Immature natural killer cell (primary cell): ENCODE measurements at places on chromosomes 5 and 9. TPM values are rescaled to one million over a fixed set of nuclear protein-coding genes. Genes with fewer than 3 reads are reported as not detected.

The IL7R gene
- 36.8 TPM for polyA plus RNA-seq

DNA sequence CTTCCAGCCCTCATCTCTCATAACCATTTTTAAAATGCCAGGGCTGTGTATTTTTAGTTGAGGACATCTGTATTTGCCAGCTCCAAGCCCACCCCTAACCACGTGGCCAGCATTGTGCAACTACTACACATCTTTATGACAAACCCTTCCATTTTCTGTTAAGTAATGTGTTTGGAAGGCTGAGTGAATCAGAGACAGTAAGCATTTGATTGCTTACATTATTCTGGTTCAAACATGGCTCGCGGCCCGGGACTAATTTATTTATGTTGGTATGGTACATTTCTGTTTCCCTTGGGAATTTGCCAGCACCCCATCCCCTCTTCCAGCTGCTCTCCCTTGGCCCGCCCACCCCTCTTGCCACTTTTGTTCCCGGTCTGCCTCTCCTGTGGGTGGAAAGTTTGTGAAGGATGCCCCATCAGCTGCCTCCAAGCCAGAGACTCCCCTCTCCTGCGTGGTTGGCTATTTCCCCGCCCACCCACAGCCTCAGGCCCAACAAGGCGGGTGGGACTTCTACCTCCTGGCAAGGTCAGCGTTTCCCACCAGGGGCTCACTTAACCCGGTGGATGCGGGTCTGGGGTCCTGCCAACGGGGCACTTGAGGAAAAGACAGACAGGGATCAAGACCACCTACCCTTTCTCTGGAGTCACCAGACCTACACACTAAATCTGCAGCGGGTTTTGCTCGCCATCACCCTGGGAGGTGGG, 162.2 kb downstream of the HSD17B3 start:
- no peak for DNase-seq

The CENPK gene
- 17.4 TPM for polyA plus RNA-seq

DNA sequence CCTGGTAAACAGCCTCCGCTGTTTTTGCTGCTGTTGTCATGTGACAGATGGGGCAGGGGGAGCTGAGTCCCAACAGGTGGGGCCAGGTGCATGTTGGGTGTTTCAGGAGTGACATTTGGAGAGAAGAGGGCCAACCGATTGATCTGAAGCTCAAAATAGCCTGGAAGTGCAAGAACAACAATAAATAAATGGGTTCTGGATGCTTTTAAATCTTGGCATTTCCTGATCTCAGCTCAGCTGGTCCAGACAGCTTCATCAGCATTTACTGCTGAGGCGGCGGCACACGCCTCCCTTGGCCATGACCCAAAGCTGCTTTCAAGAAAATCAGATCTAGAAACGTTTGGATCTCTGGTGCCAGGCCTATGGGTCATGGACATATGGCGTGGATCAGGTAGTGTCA, 70.5 kb downstream of the PPARGC1B start:
- DNase-seq: no peak

- DNase-seq: no peak
Measured at GRCh38 chr5:117220730-117221129, 646.1 kb upstream of the SEMA6A start.

GRCh38 chr5:139387611-139388197, 2.0 kb downstream of the MZB1 start:
- DNase-seq: no peak
